Psoas muscle (tissue), 8 donors: ENCODE measurements at places on chromosomes 2 and 18.

DNA sequence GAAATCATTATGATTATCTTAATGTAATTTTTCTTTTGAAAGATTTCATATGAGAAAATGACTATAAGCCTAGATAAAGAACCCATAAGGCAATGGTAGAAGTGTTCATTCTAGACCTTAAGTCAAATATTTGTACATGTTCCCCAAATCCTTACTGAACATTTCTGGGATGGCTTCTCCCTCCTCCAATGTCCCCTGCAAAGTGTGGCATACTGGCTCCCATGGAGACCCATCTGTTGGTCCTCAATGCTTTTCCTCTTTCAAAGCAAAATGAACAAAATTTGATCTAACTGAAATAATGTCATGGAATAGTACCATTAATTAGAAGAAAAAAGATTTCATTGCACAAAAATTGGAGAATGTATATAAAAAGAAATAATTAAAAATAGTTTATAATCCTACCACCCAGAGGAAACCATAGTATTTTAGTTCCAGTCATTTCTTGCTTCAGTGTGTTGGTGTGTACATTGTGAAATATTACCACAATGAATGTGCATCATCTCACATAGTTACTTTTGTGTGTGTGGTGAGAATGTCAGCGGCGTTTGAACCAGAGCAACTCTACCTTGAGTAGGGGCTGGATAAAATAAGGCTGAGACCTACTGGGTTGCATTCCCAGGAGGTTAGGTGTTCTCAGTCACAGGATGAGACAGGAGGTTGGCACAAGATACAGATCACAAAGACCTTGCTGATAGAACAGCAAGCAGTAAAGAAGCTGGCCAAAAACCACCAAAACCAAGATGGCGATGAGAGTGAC lies 181.3 kb downstream of the UXS1 start:
- no peak for DNase-seq

GRCh38 chr2:25845843-25846505 lies 32.3 kb downstream of the ASXL2 start:
- no peak for DNase-seq

- peak; percentile 44 for DNase-seq
Measured at GRCh38 chr2:240932001-240932723, 26.0 kb downstream of the CROCC2 start.

- no peak for DNase-seq
Measured at GRCh38 chr18:34886177-34886576, 155.0 kb upstream of the MAPRE2 start.
